NCI-H2227 treated with DMSO at 0.1 percent for 48 hours (cell line): ENCODE measurements at places on chromosomes 6 and 20.

GRCh38 chr6:107504270-107505026 lies 14.5 kb downstream of the SOBP start:
- no peak for DNase-seq

DNA sequence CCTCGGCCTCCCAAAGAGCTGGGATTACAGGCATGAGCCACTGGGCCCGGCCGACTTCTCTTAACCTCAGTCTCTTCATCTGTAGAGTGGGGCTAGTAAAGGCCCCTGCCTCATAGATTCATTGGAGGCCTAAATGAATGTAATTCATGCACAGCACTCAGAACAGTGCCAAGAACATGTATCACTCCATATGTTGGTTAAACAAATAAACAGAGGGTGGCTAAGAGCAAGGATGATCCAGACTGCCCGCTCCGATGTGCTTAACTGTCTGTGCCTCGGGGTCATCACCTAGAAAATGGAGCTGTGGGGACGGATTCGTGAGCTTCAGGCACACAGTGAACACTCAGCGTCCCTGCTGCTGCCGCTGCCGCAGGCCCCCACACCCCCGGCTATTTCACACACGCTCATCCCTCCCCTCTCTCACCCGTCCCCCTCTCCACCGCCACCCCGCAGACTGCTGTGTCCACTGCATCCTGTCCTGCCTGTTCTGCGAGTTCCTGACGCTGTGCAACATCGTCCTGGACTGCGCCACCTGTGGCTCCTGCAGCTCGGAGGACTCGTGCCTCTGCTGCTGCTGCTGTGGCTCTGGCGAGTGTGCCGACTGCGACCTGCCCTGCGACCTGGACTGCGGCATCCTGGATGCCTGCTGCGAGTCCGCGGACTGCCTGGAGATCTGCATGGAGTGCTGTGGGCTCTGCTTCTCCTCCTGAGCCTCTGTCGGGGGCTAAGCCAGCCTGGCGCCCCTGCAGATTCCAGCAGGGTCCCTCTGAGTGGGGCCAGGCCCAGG lies 14.8 kb downstream of the MDFI start:
- DNase-seq: no peak

GRCh38 chr6:156976216-156977127 lies 199.3 kb downstream of the ARID1B start:
- no peak for DNase-seq

- no peak for DNase-seq
Observed at GRCh38 chr6:83092756-83093399, 25.4 kb downstream of the DOP1A start.
